Neural progenitor cell (in vitro differentiated cells): ENCODE measurements at places on chromosomes 12 and 14. TPM values are rescaled to one million over a fixed set of nuclear protein-coding genes. Genes with fewer than 3 reads are reported as not detected.

DNA sequence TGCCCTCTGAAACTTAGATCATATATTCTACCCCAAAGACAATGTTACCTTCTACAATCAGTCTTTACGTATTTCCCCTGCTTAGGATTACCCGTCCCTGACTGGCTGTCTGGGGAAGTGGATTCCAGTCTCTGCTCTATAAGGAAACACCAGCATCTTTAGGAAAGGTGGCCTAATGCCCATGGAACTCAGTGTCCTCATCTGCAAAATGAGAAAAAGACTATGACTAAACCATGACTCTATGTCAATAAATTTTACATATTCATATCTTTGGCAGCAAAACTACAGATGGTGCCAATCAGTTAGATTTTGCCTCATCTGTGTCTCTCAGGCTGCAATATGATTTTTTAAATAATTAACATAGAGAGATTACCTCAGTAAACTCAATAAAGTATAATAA lies 133.8 kb downstream of the ITPR2 start:
- DNase-seq = no peak

DNA sequence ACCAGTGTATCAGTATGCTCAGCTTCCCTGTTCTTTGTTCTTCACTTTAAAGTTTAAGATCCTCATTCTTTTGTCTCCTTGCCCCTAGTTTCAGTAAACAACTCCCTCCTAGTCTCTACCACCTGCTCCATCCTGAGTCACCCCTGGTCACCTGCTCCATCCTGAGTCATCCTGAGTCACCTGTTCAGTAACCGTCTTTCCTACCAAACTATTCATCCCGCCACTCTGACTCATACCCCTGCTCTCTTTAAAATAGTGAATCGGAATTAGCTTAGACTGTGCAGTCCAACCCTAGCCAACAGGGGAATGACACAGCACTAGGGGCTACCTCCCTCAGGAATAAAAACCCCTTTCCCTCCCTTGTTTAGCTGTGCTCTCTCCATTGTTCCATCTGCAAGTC lies 888.1 kb upstream of the MDGA2 start:
- peak; percentile 9 for DNase-seq

DNA sequence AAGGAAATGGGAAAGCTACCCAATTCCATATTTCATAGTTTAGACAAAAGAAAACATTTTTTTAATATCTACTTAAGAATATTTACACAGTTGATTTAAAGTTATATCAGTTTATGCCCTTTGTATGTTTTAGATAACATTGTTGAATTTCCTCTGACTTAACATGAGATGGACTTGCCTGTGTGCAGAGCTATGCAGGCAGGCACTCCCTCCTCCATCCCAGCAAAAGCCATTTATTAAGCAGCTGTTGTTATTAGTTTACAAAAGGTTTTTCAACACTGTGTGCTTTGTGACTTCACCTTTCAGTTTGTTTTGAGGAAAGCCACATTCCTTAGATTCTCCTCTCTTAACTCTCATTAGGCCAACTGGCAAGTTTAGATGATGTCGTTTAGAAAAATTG lies 337.5 kb upstream of the PDE3A start:
- DNase-seq = no peak

- no peak for DNase-seq
Measured at GRCh38 chr12:89618113-89618862, 90.3 kb downstream of the ATP2B1 start.

DNA sequence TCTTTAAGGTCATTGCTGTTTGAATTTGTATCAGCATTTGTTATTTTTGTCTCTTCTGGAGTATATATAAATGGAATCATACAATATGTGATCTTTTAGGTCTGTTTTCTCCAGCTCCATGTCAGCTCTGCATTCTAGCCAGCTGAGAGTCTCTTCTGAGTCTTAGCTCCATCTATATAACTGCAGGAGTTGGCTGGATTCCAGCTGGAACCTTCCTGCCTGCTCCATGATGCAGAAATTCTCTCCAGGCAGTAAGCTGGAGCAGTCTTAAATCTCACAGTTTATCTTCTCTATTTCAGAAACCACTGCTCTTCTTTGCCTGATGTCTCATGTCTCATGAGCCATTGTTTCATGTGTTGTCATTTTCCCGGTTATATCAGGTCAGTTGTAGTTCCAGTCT lies 827.6 kb downstream of the NRXN3 start:
- no peak for DNase-seq

DNA sequence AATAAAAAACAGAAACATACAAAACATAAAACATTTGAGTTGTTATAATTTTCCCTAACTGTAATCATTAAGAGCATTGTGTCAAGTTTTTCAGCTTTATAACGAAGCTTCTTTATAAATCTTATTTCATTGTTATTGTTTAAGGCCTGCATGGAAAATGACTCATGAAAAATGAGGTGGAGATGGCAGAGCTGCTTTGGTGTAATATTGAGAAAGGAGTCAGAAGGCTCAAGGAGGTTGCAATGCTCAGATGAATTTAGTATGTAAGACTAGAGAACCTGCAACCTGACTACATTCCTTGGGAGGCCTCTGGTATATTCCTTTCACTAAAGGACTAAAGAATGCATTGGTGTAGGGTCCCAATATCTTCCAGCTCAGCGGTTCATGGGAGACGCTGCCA lies 61.5 kb downstream of the TMEM30B start:
- DNase-seq = peak; percentile 13

DNA sequence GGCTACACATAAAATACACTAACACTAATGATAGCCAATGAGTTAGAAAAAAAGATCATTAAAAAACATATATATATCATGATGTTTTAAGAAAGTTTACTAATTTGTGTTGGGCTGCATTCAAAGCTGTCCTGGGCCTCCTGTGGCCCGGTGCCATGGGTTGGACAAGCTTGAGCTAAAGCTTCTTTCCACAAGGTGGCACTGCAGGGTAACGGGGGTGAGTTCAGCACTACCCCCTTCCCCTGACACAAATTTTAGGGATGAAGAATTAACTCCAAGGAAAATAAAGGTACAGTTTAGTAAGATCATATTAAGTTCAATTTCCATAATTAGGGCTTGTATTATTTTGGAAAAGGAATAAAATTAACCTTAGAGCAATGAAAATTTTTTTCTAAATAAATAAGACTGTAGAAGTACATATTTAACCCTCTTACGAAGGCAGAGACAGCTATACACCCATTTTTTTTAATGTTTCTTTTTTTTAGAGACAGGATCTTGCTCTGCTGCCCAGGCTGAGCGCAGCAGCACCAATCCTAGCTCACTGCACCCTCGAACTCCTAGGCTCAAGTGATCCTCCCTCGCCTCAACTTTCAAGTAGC lies 38.9 kb downstream of the PPP1R13B start:
- peak; percentile 90 for DNase-seq

DNA sequence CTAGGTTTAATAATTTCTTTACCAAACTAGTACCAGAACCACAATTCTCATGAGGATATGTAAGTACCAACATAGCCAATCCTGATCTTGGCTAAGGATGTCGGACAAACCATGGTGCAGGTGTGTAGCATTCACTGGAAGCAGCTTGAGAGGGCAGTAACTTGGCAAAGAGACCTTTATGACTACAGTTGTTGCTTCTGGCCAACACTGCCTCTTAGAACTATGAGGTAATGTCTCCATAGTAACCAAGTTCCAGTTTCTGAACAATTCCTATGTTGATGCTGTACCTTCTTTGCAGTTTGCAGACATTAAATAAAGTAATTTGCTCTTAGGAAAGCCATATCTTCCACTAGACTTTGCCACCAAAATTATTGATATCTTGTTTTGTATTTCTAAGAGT lies at the start of gene LMNTD1:
LMNTD1 (minus strand) TSS at position 186 of the 400 bp plus-strand sequence. CDS start 324 bp downstream, outside the sequence.
- DNase-seq = no peak

GRCh38 chr14:78359581-78359980 lies 189.4 kb downstream of the NRXN3 start:
- DNase-seq = no peak

The OR6C75 gene
- total RNA-seq = not detected in 2 replicates

DNA sequence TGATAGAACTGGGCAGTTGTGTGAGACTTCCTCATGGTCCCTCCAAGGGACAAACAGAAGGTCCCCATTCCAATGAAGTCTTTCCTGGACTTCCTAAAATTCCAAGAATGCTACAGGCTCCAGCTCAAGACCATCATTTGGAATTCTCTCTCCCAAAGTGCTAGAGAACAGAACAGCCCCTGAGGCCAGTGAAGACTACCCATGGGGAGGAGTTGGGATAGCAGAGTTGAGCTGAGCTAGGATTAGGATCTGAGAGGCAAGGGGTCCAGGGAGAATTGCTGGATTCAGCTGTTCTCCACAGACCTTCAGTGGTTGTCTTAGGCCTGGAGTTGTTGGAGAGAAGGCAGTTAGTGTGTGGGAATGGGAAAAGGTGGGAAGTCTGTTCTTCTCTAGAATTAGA lies 10.8 kb downstream of the KRT1 start:
- DNase-seq = no peak
